ENCODE measurements at places on chromosomes 5 and 9.

DNA sequence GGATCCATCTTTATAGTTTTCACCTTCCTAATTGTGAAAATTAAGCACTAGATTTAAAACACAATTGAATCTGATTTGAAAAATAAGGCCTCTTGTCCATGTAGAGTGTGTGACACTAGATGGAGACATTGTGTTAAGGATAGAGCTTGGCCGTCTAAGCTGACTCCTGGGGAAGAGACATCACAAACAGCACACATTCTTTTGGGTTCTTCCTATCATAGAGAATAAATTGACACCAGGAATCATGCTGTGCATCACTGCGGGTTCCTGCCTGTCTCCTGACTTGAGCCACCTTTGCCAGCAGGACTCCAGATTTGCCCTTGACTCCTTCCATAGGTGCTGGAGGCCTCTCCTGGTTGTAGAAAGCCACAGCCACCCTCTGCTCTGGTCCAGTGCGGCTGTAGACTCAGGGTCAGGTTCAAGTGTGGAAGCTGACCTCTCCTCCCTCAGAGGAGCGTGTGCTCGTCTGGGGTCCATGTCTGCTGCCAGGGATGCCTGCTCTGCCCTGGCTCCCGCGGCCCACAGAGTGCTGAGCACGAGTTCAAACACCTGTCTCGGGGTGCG, 11.2 kb downstream of the ROPN1L start:
- no peak overlapping the region for H3K4me3 ChIP-seq
- no peaks in the 10 kb centered on the region for H3K36me3 ChIP-seq
- H3K4me1 ChIP-seq = no peaks in the 10 kb centered on the region
- no peaks in the 10 kb centered on the region for H3K27me3 ChIP-seq
- peak; percentile 43 for DNase-seq

GRCh38 chr9:137141050-137141810, 2.3 kb downstream of the GRIN1 start:
- no peaks in the 10 kb centered on the region for H3K27me3 ChIP-seq
- H3K27ac ChIP-seq = no peak overlapping the region
- H3K36me3 ChIP-seq = no peaks in the 10 kb centered on the region
- peaks cover 12% of the 10 kb centered on the region for H3K4me1 ChIP-seq
- H3K4me3 ChIP-seq = no peak overlapping the region
- no peak for DNase-seq

DNA sequence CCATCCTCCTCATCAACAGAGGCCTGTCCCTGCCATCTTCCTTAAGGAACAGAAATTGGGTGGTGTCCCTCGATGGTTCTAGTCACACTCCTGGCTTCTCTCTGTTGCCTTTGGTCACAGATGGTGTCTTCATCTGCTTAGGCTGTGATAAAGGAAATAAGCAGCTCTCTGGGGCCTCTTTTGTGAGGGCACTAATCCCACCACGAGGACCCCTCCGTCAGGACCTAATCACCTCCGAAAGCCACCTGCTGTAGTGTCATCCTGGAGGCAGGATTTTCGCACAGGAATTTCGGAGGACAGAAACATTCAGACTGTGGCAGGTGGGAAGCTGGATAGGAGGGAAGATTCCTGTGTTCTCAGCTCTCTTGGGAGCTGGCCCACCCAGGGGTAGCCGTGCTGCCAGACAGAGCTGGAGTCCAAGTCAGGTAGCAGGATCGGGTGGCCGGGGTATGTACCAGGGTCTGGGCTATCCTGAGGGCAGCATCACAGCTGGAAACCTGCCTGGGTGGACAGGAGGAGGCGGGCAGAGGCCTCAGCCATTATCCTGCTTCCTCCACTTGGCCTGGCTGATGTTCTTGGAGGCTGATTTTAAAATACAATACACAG, 59.5 kb downstream of the ANKRD33B start:
- no peaks in the 10 kb centered on the region for H3K27me3 ChIP-seq
- no peak overlapping the region for H3K27ac ChIP-seq
- peaks cover 7% of the 10 kb centered on the region for H3K4me1 ChIP-seq
- H3K36me3 ChIP-seq = no peaks in the 10 kb centered on the region

DNA sequence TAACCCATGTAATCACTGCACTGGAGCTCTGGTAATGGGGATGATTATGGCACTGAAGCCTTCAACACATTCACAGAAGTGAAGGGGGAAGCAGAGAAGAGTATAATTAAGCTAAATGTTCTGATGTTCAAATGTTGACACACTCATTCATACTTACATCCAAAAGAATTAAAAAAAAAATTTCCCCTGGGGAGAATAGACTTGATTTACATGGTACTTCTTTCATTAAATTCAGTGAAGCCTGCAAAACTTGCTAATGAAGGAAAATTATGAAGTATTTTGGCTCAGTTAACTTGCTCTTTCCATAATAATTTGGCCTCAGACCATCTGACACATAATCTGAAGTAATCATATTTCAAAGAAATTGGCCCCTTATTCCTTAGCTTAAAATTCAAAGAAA, 428.8 kb downstream of the SH3GL2 start:
- DNase-seq = no peak
- no peaks in the 10 kb centered on the region for H3K36me3 ChIP-seq
- H3K27me3 ChIP-seq = no peaks in the 10 kb centered on the region
- H3K27ac ChIP-seq = no peak overlapping the region

DNA sequence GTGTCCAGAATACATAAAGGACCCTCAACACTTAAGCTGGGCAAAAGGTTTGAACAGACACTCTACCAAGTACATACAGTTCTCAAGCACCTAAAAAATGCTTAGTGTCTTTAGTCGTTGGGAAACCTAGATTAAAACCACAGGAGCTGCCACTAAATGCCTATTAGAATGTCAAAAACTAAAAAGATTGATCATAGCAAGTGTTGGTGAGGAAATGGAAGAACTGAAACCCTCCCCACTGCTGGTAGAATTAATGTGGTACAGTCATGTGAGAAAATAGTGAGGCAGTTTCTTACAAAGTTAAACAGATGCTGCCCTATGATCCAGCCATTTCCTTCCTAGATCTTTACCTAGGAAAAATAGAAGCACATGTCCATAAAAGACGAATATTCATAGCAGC, 40.6 kb downstream of the SFXN1 start:
- no peaks in the 10 kb centered on the region for H3K4me1 ChIP-seq
- no peak for DNase-seq
- H3K27me3 ChIP-seq = no peaks in the 10 kb centered on the region
- H3K4me3 ChIP-seq = no peak overlapping the region
- no peak overlapping the region for H3K27ac ChIP-seq

- H3K36me3 ChIP-seq = no peaks in the 10 kb centered on the region
- H3K27ac ChIP-seq = no peak overlapping the region
- H3K27me3 ChIP-seq = no peaks in the 10 kb centered on the region
These were observed 99.1 kb upstream of the PPP1R26 start for GRCh38 chr9:135380311-135380960.

- H3K4me3 ChIP-seq = no peak overlapping the region
- no peaks in the 10 kb centered on the region for H3K27me3 ChIP-seq
- no peak for DNase-seq
- H3K27ac ChIP-seq = peak overlapping the region; percentile 76
- H3K36me3 ChIP-seq = no peaks in the 10 kb centered on the region
- peaks cover 8% of the 10 kb centered on the region for H3K4me1 ChIP-seq
These were observed 3.0 kb downstream of the FAM78A start for GRCh38 chr9:131273146-131273855.

DNA sequence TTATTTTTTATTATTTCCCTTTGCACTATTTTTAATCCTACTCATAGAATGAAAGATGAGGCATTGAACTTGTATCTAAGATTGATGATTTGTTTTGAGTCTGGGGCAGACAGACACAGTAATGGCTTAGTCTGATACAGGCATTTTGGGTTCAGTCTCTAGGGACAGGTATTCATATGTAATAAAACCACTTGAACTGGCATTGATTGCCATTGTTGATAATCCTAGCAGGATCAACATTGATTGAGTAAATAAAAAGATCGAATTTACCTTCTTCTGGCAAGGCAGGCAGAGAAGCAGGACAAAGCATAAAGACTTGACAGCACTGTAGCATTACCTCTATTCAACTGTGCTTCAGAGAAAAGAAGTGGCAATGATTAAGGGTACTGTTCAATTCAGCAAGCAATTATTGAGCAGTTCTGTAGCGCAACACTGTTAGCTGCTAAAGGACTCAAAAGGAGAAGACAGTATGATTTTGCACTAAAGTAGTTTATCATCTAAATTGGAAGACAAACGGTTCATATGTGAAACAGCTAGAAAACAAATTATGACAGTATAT, 144.4 kb downstream of the COMMD10 start:
- no peaks in the 10 kb centered on the region for H3K36me3 ChIP-seq

DNA sequence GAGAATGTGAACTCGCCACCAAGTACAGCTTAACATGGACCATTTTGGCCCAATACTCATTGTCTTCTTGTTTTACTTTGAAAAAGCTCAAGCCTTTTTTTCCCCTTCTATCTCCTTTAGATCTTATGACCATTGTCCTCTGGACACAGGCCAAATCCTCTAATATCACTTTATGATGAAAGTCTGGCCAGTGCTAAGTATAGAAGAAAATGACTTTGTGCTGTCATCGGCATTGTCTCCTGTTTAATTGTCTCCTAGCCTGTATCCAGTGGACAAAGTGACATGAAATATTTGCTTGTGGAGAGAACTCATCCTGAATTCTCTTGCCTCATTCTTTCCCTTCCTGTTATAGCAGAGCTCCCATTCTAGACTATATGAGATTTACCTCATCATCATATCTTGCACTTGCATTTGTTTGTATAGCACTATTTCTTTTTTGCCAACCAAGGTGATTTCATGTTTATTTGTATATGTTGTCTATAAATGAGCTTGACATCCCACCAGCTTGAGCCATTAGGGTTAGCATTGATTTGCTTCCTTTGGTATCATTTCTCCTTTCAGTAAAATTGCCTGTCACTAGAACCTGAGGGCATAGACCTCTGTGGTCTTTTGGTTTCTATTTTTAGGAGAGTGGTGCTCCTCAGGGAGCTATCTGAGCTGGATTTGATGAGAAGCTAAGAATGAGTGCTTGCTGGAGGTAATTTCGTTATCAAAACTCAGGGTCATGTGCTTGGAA, 18.8 kb upstream of the TNFAIP8 start:
- H3K36me3 ChIP-seq = no peaks in the 10 kb centered on the region
- no peaks in the 10 kb centered on the region for H3K4me1 ChIP-seq
- H3K27ac ChIP-seq = peak overlapping the region; percentile 75
- no peak for DNase-seq

- H3K27me3 ChIP-seq = no peaks in the 10 kb centered on the region
- H3K4me1 ChIP-seq = no peaks in the 10 kb centered on the region
- no peaks in the 10 kb centered on the region for H3K36me3 ChIP-seq
- no peak for DNase-seq
- peak overlapping the region; percentile 90 for H3K27ac ChIP-seq
- H3K4me3 ChIP-seq = no peak overlapping the region
These were observed 99.5 kb downstream of the AOPEP start for GRCh38 chr9:94826044-94826443.

GRCh38 chr5:147743678-147744374, 38.7 kb downstream of the JAKMIP2 start:
- no peaks in the 10 kb centered on the region for H3K36me3 ChIP-seq
- no peak overlapping the region for H3K27ac ChIP-seq
- H3K4me1 ChIP-seq = no peaks in the 10 kb centered on the region
- no peak for DNase-seq
- no peaks in the 10 kb centered on the region for H3K27me3 ChIP-seq

DNA sequence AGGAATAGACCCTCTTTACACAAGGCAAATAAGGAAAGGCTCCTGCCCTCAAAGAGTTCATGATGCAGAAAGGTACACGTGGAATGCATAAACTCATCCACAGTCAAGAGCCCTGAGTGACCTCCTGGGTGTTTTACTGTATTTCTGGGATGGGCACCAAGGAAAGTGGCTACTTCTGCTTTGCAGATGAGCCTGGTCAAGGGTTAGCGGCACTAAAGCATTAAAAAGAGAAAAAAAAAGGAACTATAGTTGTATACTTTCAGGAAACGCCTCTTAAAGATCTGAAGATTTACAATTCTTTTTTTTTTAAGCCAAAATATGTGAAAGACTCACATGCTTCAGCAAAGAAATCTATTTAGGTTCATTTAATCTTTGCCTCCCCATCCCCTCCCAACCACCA, 366.2 kb upstream of the PDE4D start:
- H3K4me3 ChIP-seq = no peak overlapping the region
- H3K27me3 ChIP-seq = no peaks in the 10 kb centered on the region
- no peak for DNase-seq
- H3K36me3 ChIP-seq = no peaks in the 10 kb centered on the region
- no peak overlapping the region for H3K27ac ChIP-seq
- H3K4me1 ChIP-seq = no peaks in the 10 kb centered on the region

DNA sequence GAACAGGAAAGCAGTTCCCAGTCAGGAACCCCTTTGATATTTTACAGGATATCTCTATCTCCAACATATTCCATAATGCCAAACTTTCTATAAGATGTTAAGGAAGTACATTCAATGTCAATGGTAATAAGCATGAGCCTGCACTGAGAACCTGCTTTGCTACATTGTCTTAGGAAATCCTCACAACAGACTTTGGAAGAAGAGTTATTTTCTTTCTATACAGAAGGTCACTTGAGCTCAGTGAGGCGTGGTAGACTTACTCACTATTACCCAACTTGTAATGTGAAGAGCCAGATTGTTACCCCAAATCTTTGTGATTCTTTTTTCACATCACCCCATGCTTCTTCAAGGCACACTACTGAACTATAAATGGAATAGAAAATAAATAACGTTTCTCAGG, 435.9 kb downstream of the DNAH5 start:
- H3K36me3 ChIP-seq = no peaks in the 10 kb centered on the region
- no peaks in the 10 kb centered on the region for H3K27me3 ChIP-seq
- no peak for DNase-seq
- no peak overlapping the region for H3K4me3 ChIP-seq

GRCh38 chr9:115591584-115591984, 473.6 kb upstream of the TNC start:
- peak overlapping the region; percentile 67 for H3K27ac ChIP-seq
- H3K4me1 ChIP-seq = no peaks in the 10 kb centered on the region
- no peaks in the 10 kb centered on the region for H3K27me3 ChIP-seq
- peak; percentile 82 for DNase-seq
- H3K4me3 ChIP-seq = no peak overlapping the region
- no peaks in the 10 kb centered on the region for H3K36me3 ChIP-seq

DNA sequence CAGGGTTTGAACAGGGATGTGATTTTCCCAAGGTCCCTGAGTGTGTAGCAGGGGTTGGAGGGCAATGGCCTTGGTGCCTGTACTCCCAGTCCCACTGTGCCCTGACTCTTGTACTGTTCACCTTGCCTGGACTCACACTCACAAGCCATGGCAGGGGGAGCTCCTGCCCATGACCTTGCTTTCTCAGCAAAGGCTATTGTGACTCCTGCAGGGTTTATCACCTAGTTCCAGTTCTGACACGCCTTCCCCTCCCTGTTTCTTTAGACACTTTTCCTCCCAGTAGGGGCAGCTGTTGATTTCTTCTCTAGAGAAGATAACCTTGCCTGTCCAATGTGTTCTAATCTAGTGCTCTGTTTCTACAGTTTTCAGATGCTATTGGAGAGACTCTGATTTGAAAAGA, 139.5 kb downstream of the FSTL4 start:
- H3K36me3 ChIP-seq = no peaks in the 10 kb centered on the region
- no peak for DNase-seq
- no peak overlapping the region for H3K27ac ChIP-seq
- no peaks in the 10 kb centered on the region for H3K27me3 ChIP-seq
- H3K4me1 ChIP-seq = no peaks in the 10 kb centered on the region

GRCh38 chr5:166293892-166294291, 1997.6 kb upstream of the WWC1 start:
- H3K4me1 ChIP-seq = no peaks in the 10 kb centered on the region
- no peak overlapping the region for H3K27ac ChIP-seq
- H3K27me3 ChIP-seq = no peaks in the 10 kb centered on the region
- DNase-seq = no peak
